Muscle of back (tissue), 13 donors: ENCODE measurements at places on chromosomes 2 and 18. TPM values are rescaled to one million over a fixed set of nuclear protein-coding genes. Genes with fewer than 3 reads are reported as not detected.

DNA sequence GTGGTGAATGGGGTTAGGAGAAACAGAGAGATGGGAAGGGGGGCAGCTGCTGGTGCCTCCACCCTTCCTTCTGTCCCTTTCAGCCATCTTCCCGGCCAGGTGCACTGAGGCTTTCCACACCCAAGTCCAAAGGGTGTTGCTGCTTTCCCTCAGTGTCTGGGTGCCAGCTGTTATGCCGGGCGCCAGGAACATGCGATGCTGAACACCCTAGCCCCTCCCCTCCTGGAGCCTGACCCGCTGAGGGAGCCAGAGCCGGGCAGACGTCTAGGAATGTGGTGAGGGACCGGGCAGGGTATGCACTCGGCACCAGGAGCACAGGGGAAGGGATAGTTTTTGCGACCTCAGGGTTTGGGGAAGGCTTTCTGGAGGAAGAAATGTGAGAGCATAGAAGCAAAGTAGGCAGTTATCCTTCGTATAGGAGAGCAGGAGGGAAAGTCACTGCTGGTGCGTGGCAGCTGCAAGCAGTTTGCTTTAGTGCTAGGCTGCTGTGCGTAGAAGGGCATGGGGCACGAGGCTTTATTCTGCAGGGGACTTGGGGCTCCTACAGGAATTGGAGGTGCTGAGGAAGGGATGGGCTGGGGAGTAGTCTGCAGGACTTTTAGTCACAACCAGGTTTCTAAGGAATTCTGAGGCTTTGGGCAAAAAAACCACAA lies 147.7 kb downstream of the TSN start:
- peak; percentile 31 for DNase-seq

GRCh38 chr2:42072349-42073118 lies 24.7 kb downstream of the PKDCC start:
- peak; percentile 87 for DNase-seq

DNA sequence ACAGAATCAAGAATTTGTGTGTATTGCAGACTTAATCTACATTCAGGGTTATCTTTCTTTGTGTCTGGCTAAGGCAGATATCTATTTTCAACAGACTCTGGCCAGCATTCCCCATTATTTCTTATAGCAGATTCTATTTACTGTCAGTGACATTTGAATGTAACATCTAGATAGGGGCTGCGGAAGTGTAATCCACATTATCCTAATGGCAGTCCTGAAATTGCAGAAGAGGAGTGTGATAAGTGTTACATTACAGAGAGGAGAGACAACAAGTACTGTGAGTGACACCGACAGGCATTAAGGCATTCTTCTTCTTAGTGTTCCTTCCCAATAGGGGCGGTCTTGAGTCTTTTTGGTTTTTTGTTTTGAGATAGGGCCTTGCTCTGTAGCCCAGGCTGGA lies 598.2 kb upstream of the NXPH2 start:
- no peak for DNase-seq

GRCh38 chr18:70288171-70288850 lies 534 bp upstream of the SOCS6 start:
- DNase-seq, result peak; percentile 33

- DNase-seq, result no peak
These were observed 58.9 kb downstream of the BMP10 start for GRCh38 chr2:68812251-68812650.

DNA sequence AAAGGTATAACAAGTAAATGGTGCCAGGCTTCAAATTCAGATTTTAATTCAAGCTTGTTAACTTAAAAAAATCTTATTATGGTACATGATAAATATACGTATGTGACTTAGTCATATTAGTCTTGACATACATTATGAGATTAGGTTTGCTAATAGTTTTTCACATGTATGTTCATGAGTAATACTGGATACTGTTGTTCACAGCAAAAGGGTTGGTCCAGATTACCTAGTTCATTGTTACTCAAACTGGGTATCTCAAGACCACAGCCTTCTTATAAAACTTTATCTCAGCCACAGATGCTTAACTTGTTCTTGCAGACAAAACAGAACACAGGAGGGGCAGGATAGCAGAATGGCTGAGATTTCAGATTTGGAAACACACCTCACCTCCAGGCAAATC lies 26.8 kb downstream of the VPS4B start:
- no peak for DNase-seq

Gene IL1R1
- 14.4 TPM for polyA plus RNA-seq

Gene SERPINB11
- not detected for polyA plus RNA-seq

Gene IL36G
- not detected for polyA plus RNA-seq
